ENCODE measurements at places on chromosomes 12 and 14. TPM values are rescaled to one million over a fixed set of nuclear protein-coding genes. Genes with fewer than 3 reads are reported as not detected.

GRCh38 chr12:75721796-75722195, 210.4 kb upstream of the KRR1 start:
- no peak for DNase-seq

Gene ATP2A2
- 2,840 TPM for total RNA-seq

GRCh38 chr12:117188961-117189724, 1.1 kb downstream of the FBXO21 start:
- DNase-seq, result no peak

Gene ENDOU
- 0.86 TPM for total RNA-seq

- DNase-seq, result no peak
Observed at GRCh38 chr14:89926694-89927093, 27.8 kb downstream of the EFCAB11 start.
